Activated naive CD4-positive, alpha-beta T cell (primary cell): ENCODE measurements at places on chromosomes 1 and 21.

DNA sequence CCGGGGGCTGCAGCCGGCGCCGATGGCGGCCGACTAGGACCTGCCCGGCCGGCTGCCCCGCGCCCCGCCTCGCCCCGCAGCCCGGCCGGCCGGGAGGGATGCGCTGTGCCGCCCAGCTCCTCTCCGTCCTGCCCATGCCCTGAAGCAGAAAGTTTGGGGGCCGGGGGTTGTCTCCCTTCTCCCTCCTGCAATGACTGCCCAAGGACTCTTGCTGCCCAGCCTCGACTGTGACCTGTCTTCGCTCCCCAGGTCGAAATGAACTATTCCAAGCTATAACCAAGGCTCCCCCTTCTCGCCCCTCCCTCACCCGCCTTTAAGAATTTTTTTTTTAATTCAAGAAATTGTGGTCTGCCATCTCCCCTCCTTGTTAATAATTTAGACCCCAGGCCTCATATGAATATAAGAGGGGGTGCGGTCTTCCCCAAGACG lies 361 bp downstream of the TMCC2 start:
- DNase-seq, result no peak

DNA sequence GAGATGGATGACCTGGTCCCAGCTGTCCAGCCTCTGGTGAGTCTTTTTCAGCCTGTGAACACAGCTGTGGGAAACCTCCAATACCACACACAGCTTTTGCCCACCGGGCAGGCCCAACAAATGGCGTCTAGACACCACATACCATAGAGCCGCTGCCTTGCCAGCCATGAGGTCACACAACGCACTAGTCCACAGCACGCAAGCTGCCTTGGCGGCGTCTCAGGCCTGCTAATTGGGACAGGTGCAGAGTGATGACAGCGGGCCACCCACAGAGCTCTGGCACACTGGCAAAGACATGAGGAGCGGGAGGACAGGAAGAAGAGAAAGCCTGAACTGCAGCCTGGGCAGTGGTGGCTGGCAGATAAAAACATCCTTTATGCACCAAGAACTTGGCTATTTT lies 125.5 kb downstream of the ADAMTS1 start:
- no peak for DNase-seq

- DNase-seq, result no peak
Observed at GRCh38 chr1:29459620-29459945, 223.3 kb downstream of the PTPRU start.

DNA sequence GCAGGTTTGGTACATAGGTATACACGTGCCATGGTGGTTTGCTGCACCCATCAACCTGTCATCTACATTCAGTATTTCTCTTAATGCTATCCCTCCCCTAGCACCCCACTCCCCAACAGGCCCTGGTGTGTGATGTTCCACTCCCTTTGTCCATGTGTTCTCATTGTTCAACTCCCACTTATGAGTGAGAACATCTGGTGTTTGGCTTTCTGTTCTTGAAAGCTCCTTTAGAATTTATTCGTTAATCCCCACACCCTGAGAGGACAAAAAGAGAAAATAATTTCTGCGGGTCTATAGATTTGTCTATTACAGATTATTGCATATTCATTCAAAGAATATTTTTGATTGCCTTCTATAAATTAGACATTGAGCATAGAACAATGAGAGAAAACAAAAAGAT lies 455.5 kb downstream of the PLPP3 start:
- DNase-seq, result no peak

DNA sequence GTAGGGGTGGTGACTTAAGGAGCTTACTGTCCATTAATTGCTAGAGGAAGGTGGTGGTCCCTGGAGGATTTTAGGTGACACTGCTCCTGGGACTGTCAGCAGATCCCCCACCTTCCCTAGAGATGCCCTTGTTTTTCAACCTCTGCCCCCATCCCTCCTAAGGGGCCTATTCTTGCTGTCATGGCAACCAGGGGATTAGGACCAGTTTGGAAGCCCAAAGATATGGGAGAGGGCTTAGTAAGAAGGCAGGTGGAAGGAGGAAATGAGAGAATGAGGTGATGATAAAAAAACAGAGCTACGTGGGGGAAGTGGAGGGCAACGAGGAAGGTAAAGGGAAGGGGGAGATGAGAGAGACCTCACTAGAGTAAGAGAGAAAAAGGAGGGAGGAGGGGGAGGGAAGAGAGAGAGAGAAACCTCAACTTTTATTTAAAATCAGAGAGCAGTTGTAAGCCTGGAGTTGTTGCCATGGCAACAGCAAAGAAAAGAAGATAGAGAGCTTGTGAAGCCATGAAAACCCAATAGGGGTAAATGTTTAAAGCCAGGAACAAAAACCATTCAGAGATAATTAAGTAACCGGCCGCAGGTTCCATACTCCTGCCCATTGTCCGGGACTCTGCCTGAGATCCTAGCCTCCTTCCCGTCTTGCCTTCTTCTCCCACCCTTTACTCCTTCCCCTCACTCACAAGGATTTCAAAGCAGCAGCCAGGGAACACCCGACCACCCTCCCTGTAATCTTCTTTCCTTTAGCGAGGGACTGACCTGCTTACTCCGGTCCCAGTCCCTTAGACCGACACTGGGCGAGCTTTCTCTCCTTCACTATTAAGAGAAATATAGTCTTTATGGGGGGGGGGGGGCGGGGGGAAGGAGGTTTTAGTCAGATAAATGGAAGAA lies 20.6 kb downstream of the KIRREL1 start:
- no peak for DNase-seq

DNA sequence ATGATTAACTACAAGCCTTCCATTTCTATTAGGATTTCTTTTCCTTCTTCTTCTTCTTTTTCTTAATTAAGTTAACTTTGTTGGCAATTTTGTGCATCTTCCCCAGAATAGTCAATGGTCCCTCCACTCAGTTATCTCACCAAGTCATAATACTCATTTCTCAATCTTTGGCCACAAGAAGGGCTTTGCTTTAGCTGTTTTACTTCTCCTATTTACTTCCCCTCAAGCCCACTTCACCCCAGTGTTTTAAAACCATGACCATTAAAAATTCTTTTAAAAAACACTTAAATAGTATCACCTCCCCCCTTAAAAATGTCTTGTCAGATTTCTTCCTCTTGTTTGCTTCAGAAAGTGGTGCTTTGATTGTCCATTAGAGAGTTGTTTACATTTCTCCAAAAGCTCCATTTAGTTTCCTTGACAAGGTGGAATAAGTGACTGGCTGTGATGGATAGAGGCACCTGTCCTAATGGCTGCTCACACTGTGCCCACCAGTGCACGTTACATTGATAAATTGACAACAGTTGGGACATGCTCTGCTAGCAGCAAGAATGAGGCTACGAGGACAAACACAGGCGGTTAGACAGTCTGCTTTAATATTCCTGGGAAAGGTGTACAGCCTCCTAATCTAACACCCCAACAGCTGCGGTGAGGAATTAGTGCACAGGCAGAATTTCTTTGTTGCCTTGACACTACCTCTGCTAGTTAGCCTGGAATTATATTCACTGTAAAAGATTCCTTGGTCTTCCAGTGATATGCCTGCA lies 354.7 kb downstream of the LMO4 start:
- DNase-seq, result no peak

GRCh38 chr1:158200527-158200926 lies 19.8 kb downstream of the CD1D start:
- DNase-seq, result no peak

- no peak for DNase-seq
Observed at GRCh38 chr1:207503950-207504349, 8.0 kb downstream of the CR1 start.

DNA sequence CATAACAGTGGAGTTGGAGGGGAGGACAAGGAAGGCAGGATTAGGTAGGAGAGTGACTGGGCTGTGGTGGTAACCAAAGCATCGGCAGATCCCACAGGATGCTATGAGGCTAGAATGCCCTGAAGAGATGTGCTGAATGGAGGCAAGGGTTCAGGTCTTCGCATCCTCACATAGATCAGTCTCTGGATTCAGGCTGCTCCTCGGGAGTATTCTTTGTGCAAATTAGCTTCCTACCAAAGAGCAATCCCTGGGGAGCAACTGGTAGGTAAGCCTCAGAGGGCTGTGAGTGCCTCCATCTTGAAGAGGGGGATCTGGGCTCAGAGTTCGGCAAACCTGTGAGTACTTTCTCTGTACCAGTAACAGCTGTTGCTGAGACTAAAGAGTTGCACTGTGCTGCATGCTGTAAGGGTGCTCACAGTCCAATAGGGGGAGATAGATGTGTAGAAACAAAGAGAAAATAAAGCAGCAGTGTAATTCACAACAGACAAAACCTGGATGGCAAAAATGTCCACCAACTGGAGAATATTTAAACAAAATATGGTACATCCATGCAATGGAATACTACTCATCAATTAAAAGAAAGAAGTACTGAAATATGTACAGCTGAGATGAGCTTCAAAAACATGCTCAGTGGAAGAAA lies 322.4 kb upstream of the DEPDC1 start:
- no peak for DNase-seq

GRCh38 chr1:112444269-112444668 lies 48.3 kb downstream of the CTTNBP2NL start:
- no peak for DNase-seq

DNA sequence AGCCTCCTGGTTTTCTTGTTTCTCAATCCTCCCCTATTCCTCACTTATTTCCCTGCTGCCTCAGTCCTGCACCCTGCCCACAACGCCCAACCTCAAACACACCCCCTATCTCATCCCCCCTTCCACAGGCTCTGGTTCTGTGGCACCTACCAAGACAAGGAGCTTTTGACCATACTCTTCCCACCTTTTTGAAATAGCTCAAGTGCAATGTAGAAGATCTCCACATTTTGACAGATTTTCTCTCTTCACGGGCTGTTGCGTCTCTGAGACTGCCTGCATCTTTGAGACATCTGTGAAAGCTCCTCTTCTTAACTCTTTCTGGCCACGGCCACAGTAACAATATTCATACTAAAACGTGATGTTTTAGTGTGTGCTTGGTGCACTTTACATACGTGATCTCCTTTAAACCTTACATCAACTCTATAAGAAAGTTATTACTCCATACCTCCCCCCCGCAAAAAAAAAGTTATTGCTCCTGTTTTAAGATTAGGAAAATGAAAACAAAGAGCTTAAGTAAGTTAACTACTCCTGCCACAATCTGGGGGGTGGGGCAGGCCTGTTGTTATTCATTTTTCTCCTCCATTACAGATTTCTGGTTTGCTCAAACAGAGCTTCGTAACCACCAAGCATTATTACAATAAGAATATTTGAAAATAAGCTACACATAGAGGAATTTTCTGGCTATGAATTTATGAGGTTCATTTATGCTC lies 1.8 kb upstream of the SERBP1 start:
- DNase-seq, result no peak

DNA sequence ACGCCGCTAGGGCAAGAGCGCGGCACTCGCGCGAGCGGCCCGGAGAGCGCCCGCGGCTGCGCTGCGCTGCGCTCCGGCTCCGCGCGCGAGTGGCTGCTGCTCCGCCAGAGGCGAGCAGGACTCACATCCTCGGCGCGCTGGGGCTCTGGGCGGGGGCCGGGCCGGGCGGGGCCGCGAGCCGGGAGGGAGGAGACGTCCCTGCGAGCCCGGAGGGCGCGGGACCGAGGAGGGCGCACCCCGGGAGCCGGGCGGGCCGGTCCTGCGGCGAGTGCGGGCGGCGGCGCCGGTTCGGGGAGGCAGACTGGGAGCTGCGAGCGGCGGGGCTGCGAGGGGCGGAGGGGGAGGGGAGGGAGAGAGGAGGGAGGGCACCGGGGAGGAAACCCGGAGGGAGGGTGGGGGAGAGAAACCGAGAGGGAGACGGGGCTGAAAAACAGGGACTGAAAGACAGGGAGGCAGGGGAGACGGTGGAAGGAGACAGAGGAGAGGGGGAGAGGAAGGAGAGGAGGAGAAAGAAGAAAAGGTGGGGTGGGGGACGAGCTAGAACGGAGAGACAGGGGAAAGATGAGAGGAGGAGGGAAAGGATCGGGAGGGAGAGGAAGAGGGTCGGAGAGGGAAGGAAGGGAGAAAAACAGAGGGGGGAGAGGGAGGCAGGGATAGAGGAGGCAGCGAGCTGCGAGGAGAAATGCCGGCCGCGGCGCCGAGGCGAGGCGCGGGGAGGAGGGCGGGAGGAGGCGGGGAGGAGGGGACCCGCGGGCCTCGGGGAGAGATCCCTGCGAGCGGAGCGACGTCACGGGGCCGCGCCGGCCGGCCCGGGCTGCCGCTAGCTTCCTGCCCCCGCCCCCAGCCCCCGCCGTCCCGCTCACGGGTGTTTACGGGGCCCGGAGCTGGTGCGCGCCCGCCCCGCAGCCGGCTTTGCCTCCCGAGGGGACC lies at the start of gene CAMK2N1:
Gene CAMK2N1 (minus strand): TSS at position 684 of the 930 bp plus-strand sequence. CDS start 831 bp downstream, outside the sequence.
- peak; percentile 27 for DNase-seq

- no peak for DNase-seq
Observed at GRCh38 chr1:63835128-63835527, 61.3 kb downstream of the ROR1 start.

DNA sequence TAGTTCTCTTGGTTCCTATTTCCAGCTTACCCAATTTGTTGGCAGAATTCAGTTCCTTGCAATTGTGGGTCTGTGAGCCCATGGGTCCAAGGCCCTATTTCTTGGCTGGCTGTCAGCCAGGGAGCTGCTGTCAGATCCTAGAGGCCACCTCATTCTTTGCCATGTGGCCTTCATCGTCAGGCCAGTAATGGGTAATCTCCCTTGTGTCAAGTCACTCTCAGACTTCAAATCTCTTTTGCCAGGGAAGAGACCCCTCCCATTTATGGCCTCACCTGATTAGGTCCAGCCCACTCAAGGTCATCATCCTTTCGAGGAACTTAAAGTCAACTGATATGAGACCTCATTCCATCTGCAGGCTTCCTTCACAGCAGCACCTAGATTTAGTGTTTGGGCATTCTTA lies 17.9 kb downstream of the OBSCN start:
- no peak for DNase-seq

DNA sequence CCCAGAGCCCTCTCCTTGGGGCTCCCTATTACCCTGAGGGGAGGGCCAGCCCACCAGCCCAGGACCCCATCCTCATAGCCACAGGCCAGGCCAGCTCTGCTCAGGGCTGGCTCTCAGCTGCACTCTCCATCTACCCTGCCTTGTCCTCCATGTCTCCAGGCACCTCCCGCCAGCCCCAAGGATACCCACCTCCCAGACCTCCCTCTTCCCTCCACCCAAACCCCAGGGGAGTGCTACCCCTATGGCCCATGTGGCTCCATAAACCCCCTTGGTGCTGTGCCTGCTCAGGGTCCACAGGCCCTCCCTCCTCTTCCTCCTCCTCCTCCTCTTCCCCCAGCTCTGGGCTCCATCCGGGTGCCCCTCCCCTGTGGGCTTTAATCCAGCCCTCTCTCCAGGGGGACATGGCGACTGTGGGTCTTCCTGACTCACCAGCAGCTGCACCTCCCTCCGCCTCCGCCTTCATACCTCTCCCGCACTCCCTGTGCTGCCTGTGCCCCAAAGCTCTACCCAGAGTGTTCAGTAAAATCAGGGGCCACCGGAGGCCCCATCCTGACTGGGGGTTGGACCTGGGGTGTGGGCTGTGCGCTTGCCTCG lies 9.1 kb downstream of the YBEY start:
- no peak for DNase-seq

DNA sequence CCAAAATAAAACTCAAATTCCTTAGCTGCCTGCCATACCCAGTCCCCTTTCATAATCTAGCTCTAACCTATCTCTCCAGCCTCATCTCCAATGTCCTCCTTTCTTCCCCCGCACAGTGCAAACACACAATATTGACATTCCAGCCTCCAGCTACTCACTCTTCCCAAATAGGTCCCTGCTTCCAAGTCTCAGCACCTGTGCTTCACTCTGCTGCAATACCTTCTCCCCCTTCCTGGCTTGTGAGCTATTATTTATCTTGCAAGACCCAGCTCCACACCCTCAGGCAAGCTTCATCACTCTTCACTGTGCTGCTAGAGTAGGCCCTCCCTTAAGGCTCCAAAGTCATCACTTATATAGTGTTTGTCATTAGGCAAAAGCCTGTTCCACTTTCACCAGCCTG lies 9.7 kb downstream of the PLPP3 start:
- no peak for DNase-seq

- DNase-seq, result no peak
Observed at GRCh38 chr1:23615852-23616251, 56.6 kb upstream of the ID3 start.
